GM06990 (cell line): ENCODE measurements at places on chromosomes 12 and 14.

GRCh38 chr14:67746927-67747326, 45.2 kb downstream of the RDH12 start:
- no peak for DNase-seq

DNA sequence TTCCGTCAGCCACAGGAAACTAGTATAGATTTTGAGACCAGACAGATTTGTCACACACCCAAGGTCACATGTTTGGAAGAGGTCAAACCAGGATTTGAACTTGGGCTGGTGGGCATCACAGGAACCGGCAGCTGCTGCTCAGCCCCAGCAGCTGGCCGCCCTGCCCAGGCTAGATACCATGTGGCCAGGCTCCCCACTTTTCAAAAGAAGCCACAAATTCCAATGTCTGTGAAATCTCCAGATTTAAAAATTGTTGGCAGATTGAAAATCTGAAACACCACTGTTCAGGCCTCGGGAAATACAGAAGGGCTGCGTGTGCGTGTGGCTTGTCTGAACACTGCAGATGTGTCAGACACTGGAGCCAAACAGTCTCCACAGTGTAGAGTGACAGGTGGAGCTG, 30.4 kb downstream of the MMAB start:
- no peak for DNase-seq

- DNase-seq = no peak
Observed at GRCh38 chr14:68564826-68565759, 227.8 kb downstream of the ZFP36L1 start.

DNA sequence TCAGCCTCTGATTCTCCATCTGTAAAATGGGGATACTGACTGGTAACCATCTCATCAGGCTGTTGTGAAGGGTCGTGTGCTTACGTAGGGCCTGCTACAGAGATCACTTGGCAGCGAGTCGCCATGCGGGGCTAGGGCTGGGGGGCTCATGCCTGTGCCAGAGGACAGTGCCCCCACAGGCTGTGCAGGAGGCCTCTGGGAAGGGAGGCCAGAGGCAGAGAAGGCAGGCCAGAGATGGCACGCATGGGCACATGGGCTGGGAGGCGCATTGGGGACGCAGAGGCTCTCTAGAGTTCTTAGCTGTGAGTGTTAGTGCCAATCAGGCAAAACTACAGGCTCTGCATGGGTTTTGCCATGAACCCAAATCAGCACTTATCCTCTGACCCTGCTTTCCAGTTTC, 3.5 kb upstream of the BDKRB2 start:
- no peak for DNase-seq

DNA sequence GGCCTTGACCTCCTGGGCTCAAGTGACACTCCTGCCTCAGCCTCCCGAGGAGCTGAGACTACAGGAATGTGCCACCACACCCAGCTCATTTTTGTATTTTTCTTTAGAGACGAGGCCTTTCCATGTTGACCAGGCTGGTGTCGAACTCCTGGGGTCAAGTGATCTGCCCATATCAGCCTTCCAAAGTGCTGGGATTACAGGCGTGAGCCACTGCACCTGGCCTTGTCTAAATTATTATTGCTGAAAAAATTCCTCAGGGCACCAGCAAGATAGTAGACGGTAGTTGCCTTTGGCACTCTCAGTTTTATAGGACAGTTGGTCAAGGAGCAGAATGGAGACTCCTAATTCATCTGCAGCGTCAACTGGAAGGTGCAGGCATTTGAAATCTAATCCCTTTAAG, 2.5 kb upstream of the AICDA start:
- no peak for DNase-seq

GRCh38 chr14:30928462-30928861, 54.1 kb downstream of the COCH start:
- DNase-seq = no peak

DNA sequence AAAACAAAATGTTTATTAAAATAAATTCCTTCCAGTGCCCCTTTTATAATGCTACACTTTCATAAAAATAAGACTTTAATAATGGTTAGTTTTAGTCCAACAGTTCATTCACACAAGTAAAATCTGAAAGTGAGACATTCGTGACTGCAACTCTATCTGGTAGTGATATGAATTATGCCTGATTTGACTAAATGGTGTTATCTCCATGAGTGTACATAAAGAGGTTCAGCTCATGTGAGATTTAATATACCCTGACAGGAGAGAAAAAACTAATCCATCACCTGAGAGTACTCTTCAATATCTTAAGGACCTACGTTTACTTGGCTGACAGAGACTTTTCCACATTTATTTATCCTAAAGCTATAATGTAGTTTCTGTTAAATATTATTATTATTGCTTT, 34.0 kb downstream of the ERO1A start:
- no peak for DNase-seq

DNA sequence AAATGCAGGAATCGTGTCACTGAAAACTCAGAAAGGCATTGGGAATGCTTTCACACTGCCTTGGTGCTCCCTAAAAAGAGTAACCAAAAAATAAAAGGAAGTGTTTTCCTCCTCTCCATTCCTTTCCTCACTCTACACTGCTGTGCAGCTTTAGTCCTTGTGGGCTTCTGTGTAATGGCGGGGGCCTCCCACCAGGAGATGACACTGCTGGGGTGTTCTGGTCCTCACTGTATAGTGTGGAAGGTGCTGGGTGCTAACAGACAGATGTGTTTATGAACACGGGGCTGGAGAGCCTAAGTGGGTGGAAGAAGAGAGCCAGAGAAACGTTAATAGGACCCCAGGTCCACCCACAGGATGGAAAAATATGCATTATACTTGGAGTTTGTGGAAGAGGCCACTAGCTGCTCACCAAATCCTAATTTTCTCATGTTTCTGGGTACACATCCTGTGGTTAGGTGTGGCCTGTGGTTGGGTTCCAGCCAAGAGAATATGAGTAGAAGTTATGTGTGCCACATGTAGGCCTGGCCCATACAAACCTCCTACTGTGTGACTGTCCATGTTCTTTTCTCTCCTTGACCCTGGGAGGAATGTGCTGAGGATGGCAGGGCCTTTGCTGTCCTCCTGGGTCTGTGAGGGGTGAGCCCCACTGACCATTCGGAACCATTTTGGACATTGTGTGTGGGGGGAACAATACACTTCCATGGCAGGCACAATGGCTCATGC, 14.0 kb upstream of the C1S start:
- no peak for DNase-seq

DNA sequence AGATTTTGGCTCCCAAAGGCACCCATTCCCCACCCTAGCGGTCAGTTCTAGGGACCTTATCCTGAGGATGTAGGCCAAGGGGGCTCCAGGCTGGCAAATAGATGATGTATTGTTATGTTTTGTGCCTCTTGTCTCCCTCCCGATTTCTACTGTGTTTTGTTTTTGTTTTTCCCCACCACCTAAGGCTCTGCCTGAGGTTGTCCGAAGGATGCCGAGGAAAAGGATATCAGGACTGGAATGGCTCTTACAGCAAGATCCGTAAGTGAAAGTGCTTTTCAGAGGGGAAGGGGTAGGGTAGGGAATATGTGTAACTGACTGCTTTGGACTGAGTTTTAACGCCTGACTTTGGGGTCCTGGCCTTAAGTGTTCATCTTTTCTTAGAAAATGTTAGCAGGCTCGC, 6.6 kb downstream of the FOXG1 start:
- DNase-seq = no peak

GRCh38 chr14:34398024-34398423, 64.0 kb downstream of the SPTSSA start:
- no peak for DNase-seq

DNA sequence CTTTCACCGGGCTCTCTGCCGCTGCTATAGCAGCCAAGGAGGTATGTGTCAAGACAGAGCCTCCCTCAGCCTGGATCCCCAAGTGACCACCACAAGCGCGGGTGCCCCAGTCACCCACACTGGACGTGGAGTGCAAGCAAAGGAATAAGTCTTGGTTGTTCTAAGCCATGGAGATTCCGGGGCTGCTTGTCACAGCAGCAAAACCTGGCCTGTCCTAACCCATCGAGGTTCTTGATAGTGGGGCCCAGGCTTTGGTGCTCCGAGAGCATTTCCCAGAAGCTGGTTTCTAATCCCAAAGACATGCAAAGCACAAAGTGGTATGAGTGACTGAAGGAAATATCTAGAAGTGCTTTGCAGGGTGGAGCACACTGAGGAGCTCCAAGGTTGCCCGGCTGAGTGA, 51.3 kb downstream of the SCARB1 start:
- no peak for DNase-seq

GRCh38 chr12:124130691-124131591, 157.9 kb downstream of the ZNF664 start:
- peak; percentile 64 for DNase-seq

- DNase-seq = no peak
Observed at GRCh38 chr12:65534238-65534841, 255.9 kb downstream of the MSRB3 start.

- DNase-seq = no peak
Observed at GRCh38 chr12:18158774-18159557, 69.0 kb upstream of the RERGL start.

DNA sequence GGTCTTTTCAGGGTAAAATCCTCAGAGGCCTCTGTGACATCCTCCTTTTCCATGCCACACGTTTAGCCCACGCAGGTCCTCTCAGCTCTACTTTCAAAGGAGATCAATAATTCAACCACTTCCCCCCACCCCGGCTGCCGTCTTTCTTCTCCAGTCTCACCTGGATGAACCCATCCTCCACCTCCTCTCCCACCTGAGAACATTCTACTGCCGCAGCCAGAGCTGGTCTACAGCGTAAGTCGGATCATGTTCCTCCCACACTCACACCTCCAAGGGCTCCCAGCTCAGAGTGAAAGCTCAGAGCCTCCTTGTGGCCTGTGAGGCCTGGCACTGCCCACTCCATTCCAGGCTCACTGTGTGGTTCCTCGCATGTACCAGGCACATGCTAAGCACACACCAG, 246.6 kb downstream of the CHST11 start:
- DNase-seq = no peak

DNA sequence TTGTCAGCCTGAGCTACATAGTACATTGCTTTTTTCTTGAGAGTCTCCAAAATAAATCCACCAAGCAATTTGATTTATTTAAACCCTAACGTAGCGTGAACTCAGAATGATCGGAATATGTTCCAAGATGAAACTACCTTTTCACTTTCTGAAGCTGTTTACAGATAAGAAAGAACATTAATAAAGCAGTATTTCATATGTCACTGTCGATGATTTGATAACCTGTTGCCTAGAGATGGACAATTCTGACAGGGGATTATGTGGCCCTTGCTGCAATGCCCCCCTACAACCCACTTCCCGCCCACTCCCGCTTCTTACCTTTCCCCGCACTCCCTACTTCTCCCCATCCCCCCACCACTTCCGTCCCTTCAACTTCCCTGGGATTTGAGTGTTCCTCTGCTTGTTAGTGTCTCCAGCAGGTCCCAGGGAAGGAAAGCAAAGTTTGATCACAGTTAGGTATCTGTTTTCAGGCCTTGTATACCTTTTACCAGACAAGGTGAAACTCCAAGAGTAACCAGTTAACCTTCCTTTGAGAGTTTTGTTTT, 229.2 kb upstream of the HMGA2 start:
- no peak for DNase-seq

DNA sequence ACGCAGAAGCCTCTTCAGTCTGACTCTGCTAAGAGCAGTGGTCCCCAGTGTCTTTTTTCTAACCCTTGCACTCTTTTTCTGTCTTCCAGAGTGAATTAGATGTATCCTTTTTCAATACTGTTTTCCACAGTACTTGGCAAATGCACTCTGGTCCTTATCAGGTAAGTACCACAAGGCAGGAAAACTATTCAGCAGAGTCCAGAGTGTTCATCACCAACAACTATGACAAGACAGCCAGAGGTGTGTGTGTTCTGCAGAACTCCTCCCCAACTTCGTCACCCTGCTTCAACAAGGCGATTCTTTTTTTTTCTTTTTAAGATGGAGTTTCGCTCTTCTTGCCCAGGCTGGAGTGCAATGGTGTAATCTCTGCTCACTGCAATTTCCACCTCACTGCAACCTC, 54.3 kb upstream of the STRN3 start:
- DNase-seq = no peak

GRCh38 chr12:17992002-17992656, 97.9 kb downstream of the RERGL start:
- DNase-seq = no peak

DNA sequence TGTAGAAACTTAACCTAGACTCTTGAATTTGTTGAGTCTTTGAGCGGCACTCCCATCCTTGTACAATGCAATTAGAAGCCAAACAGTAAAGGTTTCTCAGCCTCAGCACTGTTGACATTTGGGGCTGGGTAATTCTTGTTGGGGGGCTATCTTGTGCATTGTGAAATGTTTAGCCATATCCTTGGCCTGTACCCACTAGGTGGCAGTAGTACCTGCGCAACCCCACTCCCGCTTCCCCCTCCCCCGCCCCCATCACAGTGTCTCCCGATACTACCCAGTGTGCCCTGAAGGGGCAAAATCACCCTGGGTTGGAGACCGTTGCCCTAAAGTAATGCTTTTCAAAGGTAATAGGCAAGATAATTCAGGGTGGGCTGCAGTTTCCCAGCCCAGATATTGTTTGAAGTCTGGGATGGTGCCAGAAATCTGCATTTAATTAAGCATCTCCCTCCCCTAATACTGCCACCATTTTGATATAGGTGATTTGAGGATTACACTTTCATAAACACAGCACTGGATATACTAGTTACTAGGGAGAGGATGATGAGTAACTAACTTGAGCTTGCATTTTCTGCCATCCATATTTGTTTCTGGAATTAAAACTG, 1.8 kb downstream of the COX6A1 start:
- peak; percentile 64 for DNase-seq

DNA sequence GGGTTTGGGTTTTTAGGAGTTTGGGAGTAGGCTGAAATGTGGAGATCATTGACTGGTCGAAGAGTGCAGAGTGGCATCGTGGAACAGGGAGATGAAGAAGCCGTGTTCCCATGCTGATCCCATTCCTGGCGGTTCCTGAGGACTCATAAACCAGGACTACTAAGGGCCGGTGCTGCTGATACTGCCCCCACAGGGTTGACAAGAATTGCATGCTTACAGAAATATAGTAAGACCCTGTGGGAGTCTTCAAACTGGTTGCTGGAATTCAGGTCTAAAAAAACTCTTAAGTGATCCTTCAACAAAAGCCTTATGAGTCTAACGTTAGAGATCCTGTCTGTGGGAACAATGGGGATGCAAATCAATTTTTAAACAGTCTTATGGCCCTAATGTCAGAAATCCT, 64.0 kb upstream of the ARHGAP5 start:
- no peak for DNase-seq

DNA sequence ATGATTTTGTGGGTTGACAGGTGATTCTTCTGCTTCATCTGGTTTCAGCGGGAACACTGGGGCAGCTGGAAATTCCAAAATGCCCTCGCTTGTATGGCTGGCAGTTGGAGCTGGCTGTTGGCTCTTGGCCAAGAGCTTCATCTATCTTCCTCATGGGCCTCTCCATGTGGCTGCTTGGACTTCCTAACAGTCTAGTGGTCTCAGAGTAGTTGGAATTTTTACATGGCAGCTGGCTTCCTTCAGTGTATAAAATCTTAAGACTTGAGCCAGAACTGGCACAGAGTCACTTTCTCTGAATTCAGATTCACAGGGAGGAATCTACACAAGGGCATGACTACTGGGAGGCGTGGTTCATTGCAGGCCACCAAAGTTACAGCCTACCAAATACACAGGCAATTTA, 204.9 kb upstream of the RMST start:
- DNase-seq = no peak

GRCh38 chr14:55221186-55221585, 29.8 kb upstream of the DLGAP5 start:
- DNase-seq = no peak

GRCh38 chr14:33931461-33931860, 19.4 kb downstream of the EGLN3 start:
- no peak for DNase-seq
